ENCODE measurements at places on chromosomes 16 and 17.

GRCh38 chr16:67311607-67312488, 14.7 kb downstream of the KCTD19 start:
- DNase-seq, result no peak

GRCh38 chr17:56718515-56718914, 115.2 kb downstream of the C17orf67 start:
- DNase-seq, result no peak

DNA sequence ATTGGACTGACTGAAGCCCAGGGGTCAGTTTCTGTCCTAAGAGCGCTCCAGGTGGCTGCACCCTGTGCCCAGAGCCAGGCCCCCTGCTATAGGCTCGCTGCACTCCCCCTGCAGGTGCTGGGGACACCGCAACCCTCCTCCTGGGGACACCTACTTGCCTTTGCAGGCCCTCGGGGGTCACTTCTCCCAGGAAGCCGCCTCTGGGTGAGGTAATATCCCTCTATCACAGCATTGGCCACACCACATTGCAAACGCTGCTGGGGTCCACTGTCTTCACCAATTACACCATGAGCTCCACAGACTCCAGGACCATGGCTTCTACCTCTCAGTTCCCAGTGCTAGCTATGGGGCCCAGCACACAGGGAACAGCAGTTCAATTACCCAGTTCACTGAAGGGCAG, 14.9 kb downstream of the USP36 start:
- DNase-seq, result no peak

- DNase-seq, result no peak
Measured at GRCh38 chr17:77144227-77144626, 3.5 kb downstream of the SEC14L1 start.

GRCh38 chr16:9612267-9612666, 520.8 kb downstream of the HAPSTR1 start:
- DNase-seq, result no peak

DNA sequence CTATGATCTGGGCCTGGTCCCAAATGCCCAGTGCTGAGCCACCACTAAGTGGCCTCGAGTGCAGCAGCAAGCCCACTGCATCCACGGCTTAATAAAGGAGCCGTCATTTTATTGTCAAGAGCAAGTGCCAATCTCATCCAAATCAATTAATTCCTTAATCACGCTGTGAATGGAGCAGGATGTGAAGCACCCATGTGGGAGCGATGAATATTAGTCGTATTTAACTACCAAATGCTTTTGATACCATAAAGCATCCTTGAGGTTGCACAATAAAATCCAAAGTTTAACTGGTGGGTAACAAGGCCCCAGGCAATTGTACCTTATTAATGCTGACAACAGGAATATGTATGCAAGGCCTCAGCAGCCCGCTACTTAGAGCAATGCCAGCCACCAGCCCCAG, 226.0 kb upstream of the C16orf82 start:
- DNase-seq, result peak; percentile 29

Data from lower leg skin (tissue), 4 donors.